Activated CD8-positive, alpha-beta T cell treated with anti-CD3 and anti-CD28 coated beads, Interleukin-2, amount 10 ng/mL, durations not matched to agents 7 days and 5 days (primary cell): ENCODE measurements at places on chromosomes 4 and X. TPM values are rescaled to one million over a fixed set of nuclear protein-coding genes. Genes with fewer than 3 reads are reported as not detected.

DNA sequence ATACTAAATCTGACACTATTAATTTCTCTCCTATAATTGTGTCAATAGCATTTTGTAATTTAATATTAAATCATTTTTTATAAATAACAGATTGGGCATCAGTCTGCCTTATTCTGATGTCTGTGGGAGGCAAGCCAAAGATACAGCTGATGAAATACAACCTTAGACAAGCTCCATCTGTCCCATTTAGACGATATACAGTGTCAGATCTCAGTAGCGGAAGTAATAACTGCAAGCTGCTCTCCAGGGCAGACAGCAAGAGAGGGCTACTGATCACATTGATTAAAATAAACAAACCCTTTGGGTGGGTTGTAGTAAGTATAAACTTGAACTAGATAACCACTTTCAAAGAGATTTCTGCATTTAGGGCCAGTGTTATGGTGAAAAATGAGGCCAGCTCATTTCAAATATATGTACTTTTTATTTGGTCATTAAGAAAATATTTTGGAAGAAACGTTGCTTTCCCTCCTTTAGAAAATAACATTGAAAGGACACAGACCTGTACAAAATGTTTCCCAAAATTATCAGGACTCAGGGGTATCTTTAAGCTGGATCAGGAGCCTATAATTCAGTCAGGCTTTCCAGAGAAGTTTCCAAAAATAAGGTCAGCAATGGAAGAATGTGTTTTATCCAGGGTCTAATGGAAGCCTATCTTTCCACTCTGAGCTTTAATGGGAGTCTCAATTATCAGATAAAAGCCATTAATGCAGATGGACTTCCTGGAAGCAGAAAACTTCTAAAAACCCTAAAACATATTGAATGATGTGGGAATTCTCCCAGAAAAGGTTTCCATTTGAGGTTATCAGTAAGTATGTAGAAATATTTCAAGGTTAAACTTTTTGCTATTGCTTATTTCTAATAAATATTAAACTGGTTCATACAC, 1028.8 kb upstream of the IGFBP7 start:
- no peaks in the 10 kb centered on the region for H3K4me1 ChIP-seq
- DNase-seq: no peak
- H3K27me3 ChIP-seq: no peaks in the 10 kb centered on the region
- H3K36me3 ChIP-seq: no peaks in the 10 kb centered on the region
- no peak overlapping the region for H3K27ac ChIP-seq
- H3K4me3 ChIP-seq: no peak overlapping the region

DNA sequence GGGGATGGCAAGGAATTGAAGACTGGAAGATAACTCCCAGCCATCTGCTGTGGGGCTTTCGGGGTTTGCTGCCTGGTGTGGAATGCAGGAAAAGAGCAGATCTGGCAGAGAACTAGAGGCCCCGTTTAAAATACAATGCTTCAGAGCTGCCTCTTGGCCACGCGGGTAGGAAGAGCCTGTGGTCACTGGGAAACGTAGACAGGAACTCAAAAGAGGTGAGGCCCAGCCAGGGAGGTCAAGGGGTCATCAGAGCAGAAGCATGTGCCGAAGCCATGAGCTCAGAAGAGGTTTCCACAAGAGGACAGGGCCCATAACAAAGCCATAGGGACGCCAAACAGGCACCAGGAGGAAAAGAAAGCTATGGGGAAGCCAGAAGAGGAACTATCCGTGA, 14.5 kb upstream of the STS start:
- peak overlapping the region; percentile 86 for H3K27ac ChIP-seq
- peaks cover 22% of the 10 kb centered on the region for H3K4me1 ChIP-seq
- no peaks in the 10 kb centered on the region for H3K36me3 ChIP-seq
- DNase-seq: no peak
- H3K27me3 ChIP-seq: no peaks in the 10 kb centered on the region

GRCh38 chrX:88655460-88655859, 91.6 kb upstream of the CPXCR1 start:
- H3K4me3 ChIP-seq: no peak overlapping the region
- H3K27ac ChIP-seq: no peak overlapping the region
- DNase-seq: no peak

DNA sequence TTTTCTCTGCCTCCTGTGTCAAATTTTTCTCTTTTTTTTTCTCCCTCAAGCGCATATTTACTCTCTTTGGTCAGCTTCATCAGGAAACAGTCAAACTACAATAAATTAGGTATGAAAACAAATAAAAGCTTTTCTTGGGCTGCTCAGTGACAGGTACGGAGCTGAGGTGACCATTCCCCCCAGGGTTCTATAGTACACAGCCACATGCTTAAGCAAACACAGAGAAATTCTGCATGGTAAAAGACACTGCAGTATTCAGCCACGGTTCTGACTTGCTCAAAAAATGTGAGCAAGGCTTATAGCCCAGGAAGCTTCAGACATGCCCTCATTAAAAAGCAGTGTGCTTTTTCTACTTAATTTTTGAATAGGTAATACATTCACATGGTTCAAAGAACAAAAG, 138.5 kb downstream of the GRIA3 start:
- no peak overlapping the region for H3K4me3 ChIP-seq
- H3K4me1 ChIP-seq: no peaks in the 10 kb centered on the region
- no peaks in the 10 kb centered on the region for H3K27me3 ChIP-seq
- H3K27ac ChIP-seq: no peak overlapping the region

- no peak overlapping the region for H3K4me3 ChIP-seq
- no peak for DNase-seq
- no peaks in the 10 kb centered on the region for H3K27me3 ChIP-seq
- H3K4me1 ChIP-seq: no peaks in the 10 kb centered on the region
- no peaks in the 10 kb centered on the region for H3K36me3 ChIP-seq
Observed at GRCh38 chr4:84916227-84916626, 50.3 kb downstream of the WDFY3 start.

- no peak overlapping the region for H3K4me3 ChIP-seq
- H3K27ac ChIP-seq: no peak overlapping the region
- no peaks in the 10 kb centered on the region for H3K4me1 ChIP-seq
- H3K27me3 ChIP-seq: peaks cover 2% of the 10 kb centered on the region
Observed at GRCh38 chr4:37537484-37537883, 148.7 kb downstream of the RELL1 start.

- H3K4me3 ChIP-seq: peak overlapping the region; percentile 62
- H3K27me3 ChIP-seq: no peaks in the 10 kb centered on the region
- H3K4me1 ChIP-seq: peaks cover 50% of the 10 kb centered on the region
- peak; percentile 64 for DNase-seq
Observed at GRCh38 chr4:6942238-6942800, 32.7 kb downstream of the TBC1D14 start.

Gene ADAMTS3
- total RNA-seq: not detected
